ENCODE measurements at places on chromosomes 6 and 20. TPM values are rescaled to one million over a fixed set of nuclear protein-coding genes. Genes with fewer than 3 reads are reported as not detected.

- no peak for DNase-seq
These were observed 111.7 kb downstream of the FAM50B start for GRCh38 chr6:3960754-3961361.

DNA sequence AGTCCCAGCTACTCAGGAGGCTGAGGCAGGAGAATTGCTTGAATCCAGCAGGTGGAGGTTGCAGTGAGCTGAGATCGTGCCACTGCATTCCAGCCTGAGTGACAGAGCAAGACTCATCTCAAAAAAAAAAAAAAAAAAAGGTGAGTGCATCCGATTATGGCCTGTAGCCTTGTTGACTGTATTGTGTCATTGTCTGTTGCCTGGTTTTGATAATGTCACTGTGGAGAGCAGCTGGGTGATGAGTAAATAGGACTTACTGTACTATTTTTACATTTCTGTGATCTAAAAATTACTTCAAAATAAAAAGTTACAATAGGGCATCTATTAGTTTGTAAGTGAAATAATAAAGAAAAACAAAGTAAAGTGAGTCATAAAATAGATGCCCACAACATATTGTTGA, 134.1 kb upstream of the SALL4 start:
- DNase-seq, result no peak

XKR7 gene
- polyA plus RNA-seq, result 0.39 TPM

- DNase-seq, result no peak
These were observed 35.0 kb upstream of the ID1 start for GRCh38 chr20:31570021-31570463.
